Esophagus squamous epithelium (tissue), 5 donors: ENCODE measurements at places on chromosomes 11 and 22. TPM values are rescaled to one million over a fixed set of nuclear protein-coding genes. Genes with fewer than 3 reads are reported as not detected.

The ACAD8 gene
- 11.3 TPM for total RNA-seq

The COX8A gene
- total RNA-seq = 417 TPM

The ADAMTS15 gene
- total RNA-seq = 2.4 TPM

The OR52A1 gene
- not detected for total RNA-seq

The ENTHD1 gene
- not detected for total RNA-seq

The ZBTB16 gene
- 137 TPM for total RNA-seq

The IGSF22 gene
- total RNA-seq = not detected

The TSGA10IP gene
- not detected for total RNA-seq

The GALNT18 gene
- total RNA-seq = 20.4 TPM

DNA sequence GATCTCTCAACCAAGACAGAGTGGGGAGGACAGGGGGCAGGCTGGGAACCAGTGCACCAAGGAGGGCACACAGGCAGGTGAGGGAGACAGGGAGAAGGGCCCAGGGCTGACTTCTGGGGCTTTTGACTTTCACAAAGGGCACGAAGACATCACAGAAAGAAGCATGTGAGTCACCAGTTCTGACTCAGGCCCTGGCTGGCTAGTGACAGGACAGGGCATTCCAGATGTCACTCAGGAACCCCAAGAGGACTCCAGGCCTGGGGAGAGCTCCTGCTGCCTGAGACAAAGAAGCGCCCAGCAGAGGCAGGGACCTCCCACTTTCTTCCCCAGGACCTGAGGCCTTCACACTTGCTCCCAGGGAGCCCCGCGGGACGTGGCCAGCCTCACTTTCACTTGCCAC is 497.2 kb downstream of the BUD13 start:
- H3K4me3 ChIP-seq = no peak overlapping the region
- no peaks in the 10 kb centered on the region for H3K27me3 ChIP-seq

DNA sequence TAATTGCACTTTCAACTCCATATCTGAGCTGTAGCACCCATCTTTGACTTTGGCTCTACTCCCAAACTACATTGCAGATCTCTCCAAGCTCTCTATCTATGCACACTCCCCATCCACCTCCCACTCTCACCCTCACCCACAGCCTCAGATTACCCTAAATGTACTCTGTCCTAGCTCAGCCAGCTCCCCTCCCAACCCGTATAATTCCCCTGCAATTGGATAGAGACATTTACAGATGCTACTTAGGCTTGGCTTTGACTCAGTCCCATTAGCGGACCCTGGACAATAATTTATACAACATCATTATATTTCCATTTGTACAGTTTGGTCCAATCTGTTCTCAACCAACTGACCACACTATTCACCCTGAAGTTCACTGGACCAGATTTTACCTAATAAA is 338.9 kb upstream of the ANO3 start:
- no peak overlapping the region for H3K4me3 ChIP-seq
- H3K27ac ChIP-seq = no peak overlapping the region
- no peak for DNase-seq

- H3K36me3 ChIP-seq = no peaks in the 10 kb centered on the region
- H3K4me1 ChIP-seq = peaks cover 8% of the 10 kb centered on the region
- H3K27ac ChIP-seq = no peak overlapping the region
- no peak overlapping the region for H3K4me3 ChIP-seq
- DNase-seq = no peak
- H3K27me3 ChIP-seq = no peaks in the 10 kb centered on the region
These were observed 197.0 kb upstream of the E2F8 start for GRCh38 chr11:19437760-19438159.

GRCh38 chr11:64719406-64719805 is 3.6 kb downstream of the NRXN2 start:
- peaks cover 25% of the 10 kb centered on the region for H3K27me3 ChIP-seq
- H3K4me3 ChIP-seq = no peak overlapping the region
- H3K27ac ChIP-seq = no peak overlapping the region

GRCh38 chr22:23557036-23557435 is 23.1 kb downstream of the IGLL1 start:
- no peaks in the 10 kb centered on the region for H3K27me3 ChIP-seq
- no peak for DNase-seq
- H3K36me3 ChIP-seq = no peaks in the 10 kb centered on the region
- H3K4me1 ChIP-seq = no peaks in the 10 kb centered on the region
- no peak overlapping the region for H3K27ac ChIP-seq

GRCh38 chr11:131486100-131486499 is 115.7 kb downstream of the NTM start:
- H3K27me3 ChIP-seq = no peaks in the 10 kb centered on the region
- no peaks in the 10 kb centered on the region for H3K4me1 ChIP-seq
- H3K27ac ChIP-seq = no peak overlapping the region
- DNase-seq = no peak
- no peak overlapping the region for H3K4me3 ChIP-seq

- H3K27me3 ChIP-seq = no peaks in the 10 kb centered on the region
- peak overlapping the region; percentile 60 for H3K4me3 ChIP-seq
- no peaks in the 10 kb centered on the region for H3K36me3 ChIP-seq
- no peak overlapping the region for H3K27ac ChIP-seq
- peaks cover 57% of the 10 kb centered on the region for H3K4me1 ChIP-seq
- no peak for DNase-seq
These were observed 4.7 kb downstream of the WNT7B start for GRCh38 chr22:45972091-45972888.

DNA sequence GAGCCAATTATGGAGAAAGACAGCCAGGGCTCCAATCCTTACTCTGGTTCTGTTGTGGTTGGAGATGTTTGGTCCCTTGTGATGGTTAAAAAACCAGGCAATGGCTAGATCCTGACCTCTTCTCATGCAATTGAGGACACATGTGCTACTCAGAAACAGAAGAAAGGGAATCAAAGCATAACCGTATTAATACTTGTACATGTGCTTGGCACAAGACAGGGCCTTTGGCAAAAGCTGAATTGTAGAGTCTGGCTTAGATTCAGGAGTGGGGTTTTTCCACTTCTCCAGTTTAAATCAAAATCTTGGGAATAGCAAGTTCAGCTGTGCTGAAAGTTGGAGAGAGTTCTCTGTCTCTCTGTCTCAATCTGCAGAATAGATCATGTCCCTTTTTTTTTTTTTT is 80.1 kb upstream of the E2F8 start:
- peaks cover 10% of the 10 kb centered on the region for H3K4me1 ChIP-seq
- no peaks in the 10 kb centered on the region for H3K36me3 ChIP-seq
- DNase-seq = no peak
- H3K27me3 ChIP-seq = no peaks in the 10 kb centered on the region

- H3K36me3 ChIP-seq = no peaks in the 10 kb centered on the region
- no peak overlapping the region for H3K4me3 ChIP-seq
- peaks cover 43% of the 10 kb centered on the region for H3K4me1 ChIP-seq
- DNase-seq = no peak
- no peaks in the 10 kb centered on the region for H3K27me3 ChIP-seq
These were observed 7.0 kb upstream of the GAB2 start for GRCh38 chr11:78424334-78425270.

GRCh38 chr11:1059759-1060158 is 14.9 kb upstream of the MUC2 start:
- H3K4me1 ChIP-seq = no peaks in the 10 kb centered on the region
- H3K27ac ChIP-seq = no peak overlapping the region
- H3K36me3 ChIP-seq = no peaks in the 10 kb centered on the region
- H3K4me3 ChIP-seq = no peak overlapping the region

GRCh38 chr22:39601180-39601535 is 30.6 kb downstream of the CACNA1I start:
- DNase-seq = no peak
- H3K36me3 ChIP-seq = no peaks in the 10 kb centered on the region
- no peak overlapping the region for H3K4me3 ChIP-seq
- no peak overlapping the region for H3K27ac ChIP-seq

GRCh38 chr11:32402836-32403235 is 32.5 kb downstream of the WT1 start:
- H3K4me1 ChIP-seq = no peaks in the 10 kb centered on the region
- no peak overlapping the region for H3K27ac ChIP-seq
- H3K36me3 ChIP-seq = no peaks in the 10 kb centered on the region
- no peak for DNase-seq

DNA sequence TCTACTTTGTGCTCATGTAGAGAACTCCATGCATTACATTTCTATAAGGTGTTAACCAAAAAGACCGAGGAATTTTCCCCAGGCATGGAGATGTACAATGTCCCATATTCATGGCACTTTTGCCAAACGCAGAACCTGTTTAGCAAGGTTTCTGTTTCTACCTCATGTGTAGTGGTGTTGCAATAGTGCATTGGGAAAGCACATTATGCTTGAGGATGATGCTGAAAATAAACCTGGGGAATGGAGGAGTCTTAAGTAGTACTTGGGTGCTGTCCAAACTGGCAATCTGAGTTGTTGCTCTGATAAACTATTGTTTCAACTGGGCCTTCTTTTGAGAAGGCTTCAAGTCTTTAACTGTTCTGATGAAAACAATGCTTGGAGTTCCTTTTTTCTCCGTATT is 11.5 kb upstream of the MUC15 start:
- H3K36me3 ChIP-seq = no peaks in the 10 kb centered on the region
- no peak for DNase-seq

GRCh38 chr11:132220474-132220873 is 850.1 kb downstream of the NTM start:
- no peak for DNase-seq
- no peak overlapping the region for H3K4me3 ChIP-seq
- no peaks in the 10 kb centered on the region for H3K27me3 ChIP-seq
- no peaks in the 10 kb centered on the region for H3K4me1 ChIP-seq

GRCh38 chr11:108624196-108624925 is 30.8 kb upstream of the EXPH5 start:
- no peak overlapping the region for H3K4me3 ChIP-seq
- H3K4me1 ChIP-seq = no peaks in the 10 kb centered on the region

DNA sequence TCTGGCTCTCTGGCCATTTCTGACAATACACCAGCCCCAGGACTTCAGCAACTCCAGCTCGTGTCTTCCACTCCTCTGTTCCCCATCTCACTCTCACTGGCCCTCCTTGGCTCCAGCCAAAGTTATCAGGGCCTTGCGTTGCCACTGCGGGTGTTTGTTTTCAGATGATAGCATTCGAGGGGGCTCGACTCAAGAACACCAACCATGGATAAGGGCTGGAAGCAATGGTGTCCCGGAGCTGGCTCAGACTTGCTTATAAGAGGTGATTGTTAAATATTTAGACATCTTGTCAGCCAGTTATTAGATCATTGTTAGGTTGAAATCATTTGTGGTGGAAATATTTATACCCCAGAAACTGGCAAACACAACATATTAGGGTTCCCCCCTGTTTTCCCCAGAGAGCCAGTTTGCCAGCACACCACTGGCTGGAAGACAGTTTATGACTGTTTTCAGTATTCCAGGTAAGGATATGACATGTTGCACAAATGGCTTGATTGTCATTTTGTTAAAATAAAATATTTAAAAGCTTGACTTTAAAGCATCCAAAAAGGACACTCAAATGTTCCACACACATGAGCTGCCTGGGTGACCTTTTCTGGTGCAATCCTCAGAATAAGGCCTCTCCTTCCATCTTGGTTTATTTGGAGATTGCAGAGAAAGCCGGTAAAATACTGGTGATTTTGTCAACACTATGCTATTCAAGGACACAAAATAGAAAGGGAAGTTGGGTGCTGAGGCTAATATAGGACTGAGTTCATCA is 98.3 kb downstream of the FBXO7 start:
- no peak overlapping the region for H3K4me3 ChIP-seq
- no peaks in the 10 kb centered on the region for H3K27me3 ChIP-seq
- H3K27ac ChIP-seq = no peak overlapping the region
- DNase-seq = no peak

GRCh38 chr11:57275582-57275981 is 38.5 kb upstream of the APLNR start:
- no peak for DNase-seq
- H3K36me3 ChIP-seq = no peaks in the 10 kb centered on the region
- no peaks in the 10 kb centered on the region for H3K27me3 ChIP-seq
- H3K4me3 ChIP-seq = no peak overlapping the region

GRCh38 chr22:26756675-26757293 is 99.4 kb downstream of the MIAT start:
- H3K36me3 ChIP-seq = no peaks in the 10 kb centered on the region
- no peak for DNase-seq
- H3K4me1 ChIP-seq = peaks cover 10% of the 10 kb centered on the region
- no peaks in the 10 kb centered on the region for H3K27me3 ChIP-seq

DNA sequence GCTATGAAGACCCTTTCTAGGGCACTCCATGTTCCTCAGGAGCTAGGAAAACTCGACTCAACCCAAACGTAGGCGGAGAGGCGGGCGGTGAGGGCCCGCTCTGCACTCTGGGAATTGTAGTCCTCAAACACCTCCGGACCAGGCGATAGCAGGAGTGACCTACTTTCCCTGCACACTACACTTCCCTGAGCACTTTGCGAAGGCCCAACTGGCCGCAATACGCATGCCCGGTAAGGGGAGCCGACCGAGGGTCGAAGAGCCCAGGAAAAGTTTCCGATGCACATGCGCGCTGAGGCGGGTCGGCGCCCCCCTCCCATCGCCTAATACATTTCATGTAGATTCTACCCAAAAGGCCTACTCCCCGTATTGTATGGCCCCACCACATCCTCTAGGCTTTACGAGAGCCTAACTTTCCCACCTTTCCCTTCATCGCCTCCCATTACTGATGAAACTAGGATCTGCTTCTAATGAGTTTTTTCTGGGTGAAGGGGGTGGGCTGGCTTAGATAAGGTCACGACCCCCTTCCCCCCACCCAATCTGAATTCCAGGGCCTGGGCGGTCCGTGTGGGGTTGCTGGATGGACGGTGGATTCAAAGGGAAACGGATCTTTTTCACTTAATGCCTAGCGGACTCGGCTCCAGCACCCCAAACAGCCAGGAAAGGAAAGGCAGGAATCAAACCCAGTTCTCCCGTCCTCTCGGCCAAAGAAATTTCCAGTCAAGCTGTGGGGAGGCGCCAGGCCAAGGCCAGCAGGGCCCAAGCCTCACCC is 2.1 kb downstream of the TOB2 start:
- H3K4me1 ChIP-seq = peaks cover 35% of the 10 kb centered on the region
- H3K27ac ChIP-seq = peak overlapping the region; percentile 99
- H3K27me3 ChIP-seq = no peaks in the 10 kb centered on the region
- peak overlapping the region; percentile 97 for H3K4me3 ChIP-seq

DNA sequence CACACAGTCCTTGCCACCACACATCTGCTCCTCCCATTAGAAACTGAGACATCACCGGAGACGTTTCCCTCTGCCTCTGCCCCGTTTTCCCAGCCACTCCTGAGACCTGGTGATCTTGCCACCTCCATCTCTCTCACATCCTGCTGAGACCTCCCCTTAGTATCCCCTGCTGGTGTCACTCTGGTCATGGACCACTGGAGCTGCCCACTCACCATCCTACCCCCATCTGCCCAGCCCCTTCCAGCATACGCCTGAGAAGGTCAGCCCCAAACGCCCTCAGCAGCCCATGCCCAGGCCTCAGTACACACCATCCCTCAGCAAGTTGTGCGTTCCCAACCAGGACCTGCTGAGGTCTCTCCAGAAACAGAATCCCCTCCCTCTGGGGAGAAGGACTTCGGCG is 64.3 kb downstream of the SHANK2 start:
- no peaks in the 10 kb centered on the region for H3K4me1 ChIP-seq
- H3K36me3 ChIP-seq = no peaks in the 10 kb centered on the region
- no peak for DNase-seq
- no peaks in the 10 kb centered on the region for H3K27me3 ChIP-seq
- H3K4me3 ChIP-seq = no peak overlapping the region
- no peak overlapping the region for H3K27ac ChIP-seq

GRCh38 chr11:128803449-128804245 is 63.4 kb downstream of the KCNJ1 start:
- H3K36me3 ChIP-seq = peaks cover 7% of the 10 kb centered on the region
- H3K4me1 ChIP-seq = no peaks in the 10 kb centered on the region
- H3K27ac ChIP-seq = no peak overlapping the region
- no peaks in the 10 kb centered on the region for H3K27me3 ChIP-seq
- no peak overlapping the region for H3K4me3 ChIP-seq

- H3K27me3 ChIP-seq = no peaks in the 10 kb centered on the region
- H3K4me3 ChIP-seq = no peak overlapping the region
- H3K36me3 ChIP-seq = no peaks in the 10 kb centered on the region
- no peak overlapping the region for H3K27ac ChIP-seq
These were observed 901.5 kb upstream of the CHORDC1 start for GRCh38 chr11:91124363-91124762.
